Vagina (tissue), 2 donors: ENCODE measurements at places on chromosomes 7 and 10. TPM values are rescaled to one million over a fixed set of nuclear protein-coding genes. Genes with fewer than 3 reads are reported as not detected.

The SPDYE6 gene
- not detected for total RNA-seq

DNA sequence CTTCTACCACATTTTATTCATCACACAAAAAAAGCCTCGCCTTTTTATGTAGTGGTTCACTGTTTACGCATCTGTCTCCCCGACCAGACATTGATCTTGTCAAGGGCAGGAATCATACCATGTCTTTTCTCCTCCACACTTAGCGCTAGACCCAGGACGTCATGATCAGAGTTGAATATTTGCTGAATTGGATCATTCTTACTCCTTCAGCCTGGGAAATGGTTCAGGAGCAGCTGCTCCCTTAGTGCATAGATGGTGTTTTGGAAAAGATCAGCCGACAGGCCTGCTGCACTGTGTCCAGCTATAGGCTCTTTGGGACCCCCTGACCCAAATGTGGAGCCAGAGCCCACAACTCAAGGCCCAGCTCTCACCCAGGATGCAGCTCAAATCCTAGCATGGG is 249.1 kb upstream of the TMEM72 start:
- H3K4me3 ChIP-seq, result no peak overlapping the region
- H3K4me1 ChIP-seq, result peaks cover 17% of the 10 kb centered on the region
- H3K36me3 ChIP-seq, result no peaks in the 10 kb centered on the region
- H3K27me3 ChIP-seq, result no peaks in the 10 kb centered on the region
- H3K27ac ChIP-seq, result peak overlapping the region; percentile 12
- DNase-seq, result no peak

DNA sequence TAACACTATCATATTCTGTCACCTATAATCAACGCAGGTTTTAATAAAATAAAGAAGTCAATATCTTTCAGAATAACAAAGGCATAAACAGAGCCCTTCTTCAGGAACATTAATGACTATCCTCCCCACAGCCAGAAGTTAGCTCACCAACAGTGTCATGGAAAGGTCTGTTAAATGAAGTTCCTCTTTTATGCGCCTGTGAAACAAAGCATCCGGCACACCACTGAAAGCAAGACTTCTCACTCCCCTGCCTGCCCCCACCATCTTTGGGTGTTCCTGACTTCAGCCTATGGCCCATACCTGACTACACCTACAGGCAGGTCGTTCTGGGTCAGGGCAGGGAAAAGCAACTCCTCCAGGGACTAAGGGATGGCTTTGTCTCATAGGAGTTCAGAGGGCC is 205.4 kb downstream of the FANK1 start:
- H3K27me3 ChIP-seq, result no peaks in the 10 kb centered on the region
- H3K4me1 ChIP-seq, result no peaks in the 10 kb centered on the region
- H3K4me3 ChIP-seq, result no peak overlapping the region
- no peaks in the 10 kb centered on the region for H3K36me3 ChIP-seq
- DNase-seq, result no peak

GRCh38 chr7:128935342-128935730 is 2.4 kb upstream of the IRF5 start:
- H3K4me3 ChIP-seq, result no peak overlapping the region
- H3K4me1 ChIP-seq, result peaks cover 9% of the 10 kb centered on the region
- H3K36me3 ChIP-seq, result no peaks in the 10 kb centered on the region
- no peak overlapping the region for H3K27ac ChIP-seq
- DNase-seq, result no peak

GRCh38 chr7:151238924-151239836 is 6.9 kb downstream of the CHPF2 start:
- no peaks in the 10 kb centered on the region for H3K27me3 ChIP-seq
- no peak overlapping the region for H3K4me3 ChIP-seq
- H3K27ac ChIP-seq, result no peak overlapping the region
- H3K36me3 ChIP-seq, result peaks cover 24% of the 10 kb centered on the region
- H3K4me1 ChIP-seq, result peaks cover 21% of the 10 kb centered on the region
- DNase-seq, result no peak

DNA sequence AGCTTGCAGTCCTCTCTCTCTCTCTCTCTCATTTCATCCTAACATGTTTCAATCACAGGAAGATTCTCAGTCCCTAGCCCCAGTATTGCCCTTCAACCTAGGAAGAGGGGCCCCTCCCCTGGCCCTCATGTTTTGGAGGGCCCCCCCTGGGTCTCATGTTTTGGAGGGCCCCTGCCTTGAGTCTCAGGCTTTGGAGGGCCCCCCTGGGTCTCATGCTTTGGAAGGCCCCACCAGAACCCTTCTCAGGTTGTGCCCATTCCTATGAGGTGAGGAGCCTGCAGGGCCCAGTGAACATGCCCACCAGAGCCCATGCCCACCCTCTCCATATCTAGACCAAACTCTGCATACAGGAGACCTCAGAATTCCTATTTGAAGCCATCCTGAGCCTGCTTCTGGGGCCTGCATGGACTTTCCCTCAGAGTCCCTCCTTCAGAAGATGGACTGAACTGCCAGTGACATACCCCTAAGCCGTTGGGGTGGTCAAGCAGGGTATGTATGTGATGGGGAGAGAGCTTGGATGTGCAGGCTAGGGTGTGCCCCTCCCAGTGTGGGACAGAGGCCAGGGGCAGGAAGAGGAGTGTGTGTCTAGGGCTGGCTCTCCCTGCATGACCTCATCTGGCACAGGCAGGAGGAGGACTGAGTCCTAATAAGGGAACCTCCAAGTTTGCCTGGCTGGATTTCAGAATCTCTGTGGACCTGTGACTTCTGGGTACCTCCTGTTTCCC is 8.1 kb upstream of the VDAC2 start:
- no peak for DNase-seq
- H3K4me3 ChIP-seq, result no peak overlapping the region
- peak overlapping the region; percentile 69 for H3K27ac ChIP-seq
- H3K4me1 ChIP-seq, result peaks cover 16% of the 10 kb centered on the region
- no peaks in the 10 kb centered on the region for H3K36me3 ChIP-seq
